ENCODE measurements at places on chromosomes 1 and 21.

DNA sequence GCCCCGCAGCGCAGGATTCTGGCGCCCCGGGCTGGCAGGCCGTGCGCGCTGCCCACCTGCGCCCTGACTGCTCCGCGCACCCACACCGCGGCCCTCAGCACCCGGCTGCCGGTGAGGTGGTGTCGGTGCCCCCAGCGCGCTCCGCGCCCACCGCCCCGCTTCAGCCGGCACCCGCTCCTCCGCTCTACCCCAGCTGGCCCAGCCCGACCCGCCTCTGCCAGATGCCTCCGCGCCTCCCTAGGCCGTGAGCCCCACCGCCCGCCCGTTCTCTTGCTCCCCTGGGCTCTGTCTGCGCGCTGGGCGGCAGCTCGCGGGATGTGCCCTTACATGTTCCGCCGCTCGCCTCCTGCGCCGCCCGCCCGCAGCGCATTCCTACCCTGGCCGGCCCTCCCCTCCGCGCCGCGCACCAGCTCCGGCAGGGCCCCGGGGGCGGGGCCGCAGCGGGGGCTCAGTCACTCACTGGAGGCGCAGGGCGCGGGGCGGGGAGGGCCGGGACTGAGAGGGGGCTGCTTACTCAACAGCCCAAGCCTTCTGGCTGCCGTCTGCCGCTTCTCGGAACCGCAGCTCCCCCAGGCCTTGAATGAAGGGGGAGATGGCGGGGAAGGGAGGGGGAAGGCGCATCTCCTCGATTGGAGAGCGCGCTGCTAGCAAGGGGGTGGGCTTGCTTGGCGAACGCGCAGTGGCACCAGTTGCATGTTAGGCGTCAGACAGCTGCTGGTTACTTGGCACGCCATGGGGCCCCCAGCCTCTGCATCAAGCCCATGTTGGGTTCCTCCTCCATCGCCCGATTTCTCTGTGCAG, at the start of gene PHLDA3:
PHLDA3 (minus strand) TSS at position 345 of the 801 bp plus-strand sequence. CDS start 402 bp downstream, outside the sequence.
- no peak for DNase-seq

GRCh38 chr21:27803571-27803970, 836.7 kb upstream of the ADAMTS5 start:
- no peak for DNase-seq

- no peak for DNase-seq
These were observed 1.1 kb upstream of the GNG12 start for GRCh38 chr1:67834246-67834877.

GRCh38 chr1:188594542-188595235, 1765.9 kb downstream of the PLA2G4A start:
- DNase-seq = no peak

DNA sequence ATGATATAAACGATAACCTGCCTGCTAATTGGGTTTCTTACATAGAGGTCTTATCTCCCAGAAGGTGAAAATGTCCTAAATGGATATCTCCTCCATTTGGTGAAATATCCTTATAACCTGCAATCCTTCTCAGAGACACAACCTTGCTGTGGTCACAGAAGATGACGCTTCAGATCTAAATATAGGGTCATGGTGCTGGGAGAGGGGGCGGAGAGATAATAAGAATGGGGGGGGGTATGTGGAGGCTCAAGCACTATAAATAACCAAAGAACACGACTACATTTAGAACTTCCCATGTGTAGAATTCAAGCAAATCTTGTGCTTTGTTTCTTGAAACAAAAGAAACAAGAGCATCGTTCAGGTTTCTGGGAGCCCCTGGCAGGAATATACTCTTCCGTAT, 260.6 kb upstream of the ESRRG start:
- no peak for DNase-seq

GRCh38 chr1:165697881-165698760, at the start of gene ALDH9A1:
ALDH9A1 (minus strand) TSS chr1:165698562; CDS start chr1:165698558, 4 bp downstream.
- peak; percentile 61 for DNase-seq

DNA sequence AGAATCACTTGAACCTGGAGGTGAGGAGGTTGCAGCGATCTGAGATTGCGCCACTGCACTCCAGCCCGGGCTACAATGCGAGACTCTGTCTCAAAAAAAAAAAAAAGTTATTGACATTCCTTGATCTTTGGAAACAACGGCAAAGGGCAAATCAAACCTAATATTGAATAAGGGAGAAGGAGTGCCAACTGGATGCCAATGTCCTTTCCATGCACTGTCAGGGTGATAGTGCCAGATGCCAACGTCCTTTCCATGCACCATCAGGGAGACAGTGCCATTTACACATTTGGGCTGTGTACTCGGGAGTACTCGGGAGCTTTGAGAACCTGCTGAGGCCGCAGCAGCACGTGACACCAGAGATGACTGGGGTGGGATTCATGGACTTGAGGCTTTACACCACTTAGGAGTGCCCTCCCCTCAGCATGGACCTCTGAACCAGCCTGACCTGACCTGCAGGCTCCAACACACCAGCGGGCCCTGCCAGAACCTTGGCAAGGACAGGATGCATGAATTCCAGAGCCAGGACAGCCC, 34.5 kb upstream of the SOD1 start:
- no peak for DNase-seq

GRCh38 chr1:9371391-9371935, 78.8 kb downstream of the SPSB1 start:
- DNase-seq = no peak

DNA sequence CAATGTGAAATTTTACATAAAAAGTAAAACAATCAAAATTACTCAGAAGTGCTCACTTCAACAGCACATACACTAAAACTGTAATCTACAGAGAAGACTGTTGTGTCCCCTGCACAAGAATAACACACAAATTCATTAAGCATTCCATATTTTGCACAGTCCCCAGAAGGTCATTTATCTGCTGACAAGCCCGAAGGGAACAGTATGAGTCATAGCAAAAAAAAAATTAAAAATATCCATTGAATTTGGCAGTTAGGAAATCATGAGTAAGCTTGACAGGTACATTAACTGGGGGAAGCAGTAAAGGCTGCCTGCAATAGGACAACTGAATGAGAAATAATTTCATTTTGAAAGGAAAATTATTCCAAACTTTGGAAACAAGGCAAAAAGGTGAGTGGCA, 3.3 kb upstream of the CACYBP start:
- DNase-seq = no peak

DNA sequence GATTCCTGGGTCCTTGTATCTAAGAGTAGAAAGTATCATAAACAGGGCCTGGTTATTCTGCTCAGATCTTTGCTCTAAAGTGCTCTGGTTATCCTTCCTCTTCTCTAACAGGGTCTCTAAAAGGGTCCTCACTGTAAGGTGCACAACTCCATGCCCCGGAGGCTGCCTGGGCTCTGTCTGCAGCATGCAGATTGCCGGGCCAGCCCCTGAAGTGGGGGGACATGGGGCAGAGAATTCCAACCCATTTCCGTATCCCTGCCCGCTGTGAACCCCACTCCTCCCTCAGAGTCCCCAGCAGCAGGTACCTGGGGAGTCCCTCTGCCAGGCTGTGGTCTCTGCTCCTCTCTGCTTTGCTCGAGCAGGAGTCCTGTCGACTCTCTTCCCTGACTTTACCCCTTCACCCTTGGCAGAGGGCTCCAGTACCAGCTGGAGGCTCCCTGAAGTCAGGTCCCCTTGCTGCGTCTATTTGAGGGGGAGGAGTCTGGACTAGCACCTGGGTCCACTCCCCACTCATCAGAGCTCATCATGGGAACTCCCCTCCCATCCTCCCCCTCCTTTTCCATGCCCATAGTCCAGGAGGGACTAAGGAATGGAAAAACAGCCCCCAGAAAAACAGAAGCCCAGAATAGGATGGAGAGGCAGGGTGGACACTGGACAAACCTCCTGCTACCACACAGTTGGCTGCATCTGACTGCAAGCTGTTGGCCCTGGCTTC, 12.1 kb downstream of the BLACAT1 start:
- no peak for DNase-seq

- DNase-seq = peak; percentile 49
These were observed 14.1 kb upstream of the HEYL start for GRCh38 chr1:39653546-39654031.

DNA sequence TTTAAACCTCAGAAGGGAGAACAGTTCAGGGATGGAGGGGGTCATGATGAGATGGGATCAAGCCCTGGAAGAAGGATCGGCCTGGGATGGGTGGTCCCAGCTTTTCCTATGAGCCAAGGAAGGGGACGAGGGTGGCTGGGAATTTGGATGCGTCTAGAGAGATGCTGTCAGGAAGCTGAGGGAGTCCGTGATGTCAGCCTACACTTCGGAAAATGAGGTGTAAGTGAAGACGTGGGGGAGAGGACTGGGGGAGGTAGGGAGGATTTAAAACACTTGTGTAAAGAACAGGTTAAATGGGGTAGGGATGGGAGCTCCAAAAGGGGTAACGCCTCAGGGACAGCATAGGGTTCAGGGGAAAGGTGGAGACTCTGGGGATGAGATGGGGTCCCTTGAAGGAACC, 27.5 kb downstream of the DLGAP3 start:
- no peak for DNase-seq

DNA sequence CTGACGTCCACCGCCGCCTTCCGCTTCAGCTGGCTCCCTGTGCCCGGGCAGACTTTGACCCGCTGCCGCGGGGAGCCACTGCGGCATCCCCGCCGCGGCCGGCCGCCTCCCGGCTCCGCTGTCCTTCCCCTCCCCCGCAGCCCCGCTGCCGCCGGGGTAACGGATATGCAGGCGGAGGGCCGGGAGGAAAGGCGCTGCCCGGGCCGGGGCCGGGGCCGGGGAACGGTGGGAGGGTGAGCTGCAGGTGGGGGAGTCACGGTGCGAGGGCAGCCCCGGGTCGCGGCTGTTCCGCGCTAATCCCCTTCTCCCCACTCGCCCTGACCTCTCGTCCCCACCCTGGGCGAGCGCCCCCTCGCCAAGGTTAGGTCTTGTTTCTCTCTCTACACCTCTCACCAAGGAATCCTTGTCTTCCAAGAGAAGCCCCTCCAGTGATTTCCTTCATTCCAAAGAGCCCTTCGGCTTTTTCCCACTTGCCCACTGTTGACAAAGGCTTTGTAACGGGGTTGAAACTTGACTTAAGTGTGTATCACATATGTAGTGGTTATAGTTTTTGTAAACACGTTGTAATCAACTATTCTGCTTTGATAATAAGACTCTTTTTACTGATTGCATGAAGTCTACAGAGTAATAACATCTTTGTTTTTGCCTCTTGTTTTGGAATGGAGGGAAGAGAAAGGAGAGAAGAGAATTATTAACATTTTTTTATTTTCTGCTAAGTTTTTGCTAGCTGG, 669 bp downstream of the XPR1 start:
- DNase-seq = no peak

- DNase-seq = no peak
These were observed 33.5 kb downstream of the ODR4 start for GRCh38 chr1:186409091-186409490.

GRCh38 chr1:64962441-64962840, 3.9 kb downstream of the JAK1 start:
- DNase-seq = no peak

DNA sequence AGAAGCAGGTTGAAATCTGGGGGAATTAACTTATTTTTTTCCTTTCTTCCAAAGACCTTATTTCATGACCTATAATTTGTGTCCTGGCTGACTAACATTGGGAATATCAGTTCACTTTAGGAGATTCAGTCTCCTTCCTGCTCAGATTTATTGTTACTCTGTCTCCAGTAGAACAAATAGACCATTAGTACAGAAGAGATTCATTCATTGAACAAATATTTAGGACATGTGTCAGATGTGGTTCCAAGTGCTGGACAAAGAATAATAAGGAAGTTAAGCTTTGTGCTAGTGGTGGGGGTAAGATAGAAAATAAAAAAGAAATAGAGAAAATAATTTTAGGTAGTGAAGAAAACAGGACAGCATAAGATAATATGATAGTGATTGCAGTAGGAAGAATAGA, 20.3 kb downstream of the ZMYM4 start:
- DNase-seq = no peak

DNA sequence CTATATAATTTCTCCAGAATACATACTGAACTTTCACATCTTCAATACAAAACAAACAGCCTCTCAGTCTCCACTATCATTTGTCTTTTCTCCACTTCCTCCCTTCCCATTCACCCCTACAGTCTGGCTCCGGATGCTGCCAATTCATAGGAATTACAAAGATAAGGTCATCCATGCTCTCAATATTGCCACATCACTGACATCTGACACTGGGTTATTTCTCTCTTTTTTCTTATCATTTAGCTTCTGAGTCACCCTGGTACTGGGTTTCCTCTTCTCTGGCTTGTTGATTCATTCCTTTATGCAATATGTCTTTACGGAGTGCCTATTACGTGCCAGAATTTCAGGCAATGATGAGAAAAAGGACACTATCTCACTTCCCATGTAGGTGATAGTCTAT, 3.1 kb upstream of the SH3BP5L start:
- peak; percentile 58 for DNase-seq

GRCh38 chr1:84350550-84350949, 47.7 kb upstream of the DNASE2B start:
- DNase-seq = no peak

DNA sequence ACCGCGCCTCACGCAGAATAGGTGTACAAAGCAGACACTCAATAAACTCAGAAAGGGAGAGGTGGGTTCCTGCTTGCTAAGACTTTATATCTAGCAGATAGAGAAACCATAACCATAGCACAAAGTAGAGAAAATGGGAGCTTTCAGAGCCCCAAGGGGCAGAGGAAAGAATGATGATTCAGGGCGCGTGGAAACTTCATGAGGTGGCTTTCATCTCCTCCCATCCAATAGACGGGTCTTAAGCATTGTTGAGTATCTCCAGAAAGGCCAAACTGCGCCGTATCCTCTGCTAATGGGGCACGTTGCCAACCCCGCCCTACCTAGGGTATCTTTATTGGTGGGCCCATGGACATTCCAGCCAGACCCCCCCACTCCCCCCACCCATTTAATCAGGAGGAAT, 778 bp upstream of the MIXL1 start:
- DNase-seq = no peak

DNA sequence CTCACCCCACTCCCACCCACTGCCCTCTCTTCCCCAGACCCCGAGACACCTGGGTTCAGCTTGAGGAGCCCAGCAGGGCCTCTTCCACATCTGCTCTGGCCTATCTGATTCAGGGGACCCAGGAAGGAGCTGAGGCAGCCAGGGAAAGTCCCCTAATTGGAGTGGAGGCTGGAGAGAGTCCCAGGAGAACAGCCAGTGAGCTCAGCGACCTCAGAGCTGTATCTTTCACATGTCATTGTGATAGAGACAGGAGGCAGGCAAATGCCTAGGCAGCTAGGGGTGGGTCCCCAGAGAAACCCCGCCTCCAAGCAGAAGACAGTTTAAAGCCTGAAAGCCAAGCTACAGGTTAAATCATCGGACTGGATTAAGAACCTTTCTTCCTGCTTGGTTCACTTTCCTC, 122.7 kb downstream of the MATN1 start:
- no peak for DNase-seq

- no peak for DNase-seq
These were observed 303.4 kb downstream of the KIF26B start for GRCh38 chr1:245458234-245458633.

DNA sequence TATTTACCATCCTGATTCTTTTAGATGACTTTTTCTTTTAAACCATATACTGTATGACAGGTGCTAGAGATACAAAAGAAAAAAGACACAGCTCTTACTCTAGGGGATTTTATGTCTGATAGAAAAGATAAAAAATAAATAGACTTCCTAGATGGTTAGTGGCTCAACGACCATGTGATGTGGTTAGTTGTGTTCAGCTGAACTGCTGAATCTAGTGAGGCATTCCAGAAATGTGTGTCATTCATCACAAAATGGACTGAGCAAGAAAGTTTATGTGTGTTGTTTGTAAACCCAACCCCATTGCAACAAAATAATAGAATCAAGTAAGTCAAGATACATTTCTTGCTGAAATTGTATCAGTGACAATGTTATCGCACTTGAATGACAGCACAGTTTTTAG, 205.8 kb upstream of the LYPLAL1 start:
- no peak for DNase-seq

- DNase-seq = no peak
These were observed 492 bp downstream of the FOXO6 start for GRCh38 chr1:41361495-41362356.
